ENCODE measurements at places on chromosomes 11 and 22. TPM values are rescaled to one million over a fixed set of nuclear protein-coding genes. Genes with fewer than 3 reads are reported as not detected.

FOSL1 gene
- 4.9 TPM for total RNA-seq

RTN4R gene
- total RNA-seq, result 1.0 TPM

- H3K27ac ChIP-seq, result no peak overlapping the region
- no peaks in the 10 kb centered on the region for H3K27me3 ChIP-seq
- no peaks in the 10 kb centered on the region for H3K36me3 ChIP-seq
- no peak overlapping the region for H3K4me3 ChIP-seq
Measured at GRCh38 chr11:104380358-104380757, 216.4 kb upstream of the PDGFD start.

DNA sequence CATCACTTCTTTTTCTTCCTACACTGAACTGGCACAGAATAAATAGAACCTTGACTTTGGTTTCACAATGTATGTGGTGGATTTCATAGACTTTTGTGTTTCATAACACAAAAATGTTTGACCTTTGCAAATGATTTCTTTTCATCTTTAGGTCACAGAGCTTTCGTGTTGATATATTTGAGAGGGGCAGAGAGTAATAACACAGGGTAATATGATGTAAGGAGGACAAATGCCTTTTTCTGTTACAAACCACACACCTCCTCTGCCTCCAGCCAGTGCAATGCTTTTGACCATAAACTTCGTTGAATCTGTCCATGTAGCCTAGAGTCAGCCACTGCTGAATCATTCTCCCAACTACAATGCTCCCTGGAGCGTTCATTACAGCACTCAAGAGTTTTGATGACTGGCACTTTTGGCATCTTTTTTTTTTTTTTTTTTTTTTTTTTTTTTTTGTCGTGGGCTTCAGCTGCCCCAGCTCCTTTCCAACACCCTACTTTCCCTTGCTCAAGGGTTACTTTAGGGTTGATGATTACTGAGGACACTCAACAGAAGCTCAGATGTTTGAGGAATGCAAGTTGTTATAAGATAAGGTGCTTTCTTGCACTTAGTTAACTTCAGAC lies 11.4 kb upstream of the CAT start:
- H3K4me1 ChIP-seq, result no peaks in the 10 kb centered on the region
- no peaks in the 10 kb centered on the region for H3K36me3 ChIP-seq
- no peak overlapping the region for H3K4me3 ChIP-seq
- no peak for DNase-seq
- no peak overlapping the region for H3K27ac ChIP-seq

GRCh38 chr11:134781380-134781866 lies 369.4 kb upstream of the B3GAT1 start:
- no peaks in the 10 kb centered on the region for H3K36me3 ChIP-seq
- no peaks in the 10 kb centered on the region for H3K4me1 ChIP-seq
- H3K27me3 ChIP-seq, result no peaks in the 10 kb centered on the region
- H3K27ac ChIP-seq, result no peak overlapping the region
- DNase-seq, result no peak

GRCh38 chr11:86623041-86623621 lies 49.3 kb downstream of the ME3 start:
- DNase-seq, result no peak
- H3K36me3 ChIP-seq, result no peaks in the 10 kb centered on the region
- H3K27me3 ChIP-seq, result no peaks in the 10 kb centered on the region
- no peaks in the 10 kb centered on the region for H3K4me1 ChIP-seq
- H3K27ac ChIP-seq, result no peak overlapping the region
